ENCODE measurements at places on chromosomes 5 and 9.

- DNase-seq, result no peak
These were observed 71.4 kb upstream of the FBXW11 start for GRCh38 chr5:172077664-172078425.

- DNase-seq, result no peak
These were observed 609.7 kb upstream of the DAB2 start for GRCh38 chr5:40034441-40034840.

DNA sequence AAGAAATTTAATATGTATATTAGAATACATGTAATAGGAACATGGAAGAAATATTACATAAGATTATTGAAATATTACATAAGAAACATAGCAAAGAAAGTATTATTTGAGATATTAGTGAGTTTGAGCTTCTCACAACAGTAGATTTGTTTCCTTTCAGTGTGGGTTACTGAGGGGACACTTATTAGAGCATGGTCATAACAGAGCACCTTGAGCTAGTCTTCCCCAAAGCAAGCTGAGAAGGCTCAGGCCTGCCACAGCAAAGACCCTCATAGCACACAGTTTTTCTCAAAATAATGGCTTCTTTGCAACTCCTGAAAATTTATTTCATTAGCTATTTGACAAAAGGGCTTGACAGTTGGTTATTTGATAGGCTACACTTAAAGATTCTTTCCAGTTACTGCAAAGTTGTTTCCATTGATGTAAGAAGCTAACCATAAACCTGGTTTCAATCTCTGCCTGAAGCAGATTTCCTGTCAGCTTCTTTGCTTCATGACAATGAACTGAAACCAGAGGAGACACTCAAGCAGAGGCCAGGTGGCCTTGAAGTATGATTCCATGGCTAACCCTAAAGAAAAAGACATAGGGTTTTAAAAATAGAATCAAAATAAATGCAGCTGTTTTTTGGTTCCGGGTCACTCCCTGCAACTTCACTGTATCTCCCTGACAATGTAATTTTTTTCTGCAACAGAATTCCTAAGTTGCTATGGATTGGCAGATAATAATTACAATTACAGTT lies 68.6 kb downstream of the ERMP1 start:
- no peak for DNase-seq

- DNase-seq, result no peak
These were observed 133.9 kb downstream of the CAAP1 start for GRCh38 chr9:26758655-26759054.

GRCh38 chr5:142771666-142772065 lies 1.5 kb downstream of the ARHGAP26 start:
- DNase-seq, result no peak

DNA sequence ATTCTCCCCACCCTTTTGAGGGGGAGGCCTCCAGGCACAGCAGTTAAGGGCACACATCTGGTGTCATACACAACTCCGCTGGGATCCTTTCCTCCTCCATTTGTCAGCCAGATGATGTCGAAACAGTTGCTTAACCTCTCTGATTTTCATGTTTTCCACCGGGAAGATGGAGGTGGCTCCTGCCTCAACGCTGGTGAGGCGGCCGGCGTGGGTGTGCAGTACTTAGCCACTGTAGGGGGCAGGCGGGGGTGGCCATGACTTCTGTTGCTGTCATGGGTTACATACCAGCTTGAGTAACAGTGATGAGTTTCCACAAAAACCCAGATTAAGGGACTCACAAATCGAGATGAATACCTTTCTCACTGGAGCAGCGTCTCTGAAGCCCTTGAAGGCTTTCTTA lies 63.1 kb upstream of the EPB41L4B start:
- no peak for DNase-seq

DNA sequence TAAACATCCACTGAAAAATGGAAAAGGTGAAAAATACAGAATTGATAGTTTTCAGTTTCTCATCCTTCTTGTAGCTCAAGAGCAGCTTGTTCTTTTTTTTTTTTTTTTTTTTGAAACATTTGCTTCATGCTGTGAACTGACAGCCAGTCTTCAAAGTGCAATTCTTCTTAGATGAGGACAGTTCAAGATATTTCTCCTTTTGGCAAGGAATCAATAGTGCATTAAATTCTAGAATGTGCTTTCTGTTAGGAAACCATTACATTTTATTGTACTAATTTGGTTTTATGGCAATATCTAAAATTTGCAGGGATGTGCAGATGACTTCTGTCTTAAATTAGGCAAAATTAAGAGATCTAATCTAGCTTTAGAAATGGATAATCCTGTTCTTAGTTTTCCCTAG lies 969.3 kb upstream of the ACO1 start:
- no peak for DNase-seq

DNA sequence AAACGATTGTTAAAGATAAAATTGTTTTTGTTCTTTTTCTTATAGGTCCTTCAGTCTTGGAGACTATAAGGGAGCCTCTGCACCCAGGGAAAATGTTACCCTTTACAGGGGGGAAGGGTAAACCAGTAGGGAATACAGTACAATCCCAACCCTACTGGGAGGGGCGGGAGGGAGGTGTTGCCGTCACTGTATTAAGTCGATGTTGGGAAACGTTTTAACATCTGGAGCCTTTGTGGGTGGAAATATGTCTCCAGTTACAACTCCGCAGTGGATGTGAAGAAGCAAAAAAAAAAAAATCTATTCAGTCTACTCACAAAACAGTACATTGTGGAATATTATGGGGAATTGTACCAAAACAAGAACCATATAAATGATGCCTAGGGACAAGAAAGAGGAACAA lies 47.2 kb upstream of the FCHO2 start:
- peak; percentile 9 for DNase-seq

DNA sequence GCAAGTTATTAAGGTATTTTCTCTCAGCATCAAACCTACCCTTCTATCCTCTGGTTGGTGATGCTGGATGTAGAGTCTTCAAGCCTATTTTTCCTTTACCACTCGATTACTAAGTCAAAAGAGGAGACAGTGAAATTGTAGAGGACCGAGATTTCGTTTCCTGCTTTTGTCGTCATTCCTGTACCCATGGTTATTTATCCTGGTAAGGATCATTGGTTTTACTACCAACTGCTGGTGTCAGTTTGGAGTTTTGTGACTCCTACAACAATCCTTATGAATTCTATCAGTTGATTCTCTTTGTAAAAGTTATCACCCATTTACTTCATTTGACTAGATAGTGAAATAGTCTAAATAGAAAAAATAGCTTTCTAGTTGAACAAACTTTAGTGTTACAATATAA lies 2028.2 kb upstream of the ACO1 start:
- no peak for DNase-seq

DNA sequence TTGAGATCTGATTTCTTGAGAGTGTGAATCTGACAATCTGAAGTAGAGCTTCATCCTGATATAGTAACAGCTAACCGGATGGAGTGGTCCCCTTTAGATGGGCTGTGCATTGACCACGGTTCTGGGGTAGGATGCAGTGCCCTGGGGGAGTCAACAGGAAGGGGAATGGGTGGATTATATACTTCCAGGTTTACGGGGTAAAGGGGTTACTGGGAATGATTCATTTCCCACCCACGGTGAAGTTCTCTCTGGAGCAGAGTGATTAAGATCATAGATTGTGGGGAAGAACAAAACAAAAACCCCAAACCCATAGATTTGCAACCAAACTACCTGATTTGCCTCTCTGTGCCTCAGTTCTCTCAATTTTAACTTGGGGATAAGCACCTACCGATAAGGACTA lies 1.5 kb upstream of the B4GALT7 start:
- DNase-seq, result no peak

DNA sequence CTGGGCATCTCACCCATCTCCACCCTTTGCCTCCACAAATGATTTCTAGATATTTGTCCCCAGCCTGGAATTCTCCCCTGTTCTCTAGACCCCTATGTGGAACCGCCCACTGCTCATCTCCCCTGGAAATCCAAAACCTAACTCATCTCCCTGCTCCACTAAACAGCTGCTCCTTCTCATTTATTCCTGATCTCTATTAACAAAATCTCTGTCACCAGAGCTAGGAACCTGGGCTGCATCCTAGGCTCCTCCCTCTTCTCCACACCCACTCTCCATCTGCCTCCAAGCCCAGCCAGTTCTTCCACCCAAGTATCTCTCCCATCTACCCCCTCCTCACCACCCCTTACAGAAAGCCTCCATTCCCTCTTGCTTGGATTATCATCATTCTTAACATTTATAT lies 24.0 kb upstream of the SYNPO start:
- no peak for DNase-seq

DNA sequence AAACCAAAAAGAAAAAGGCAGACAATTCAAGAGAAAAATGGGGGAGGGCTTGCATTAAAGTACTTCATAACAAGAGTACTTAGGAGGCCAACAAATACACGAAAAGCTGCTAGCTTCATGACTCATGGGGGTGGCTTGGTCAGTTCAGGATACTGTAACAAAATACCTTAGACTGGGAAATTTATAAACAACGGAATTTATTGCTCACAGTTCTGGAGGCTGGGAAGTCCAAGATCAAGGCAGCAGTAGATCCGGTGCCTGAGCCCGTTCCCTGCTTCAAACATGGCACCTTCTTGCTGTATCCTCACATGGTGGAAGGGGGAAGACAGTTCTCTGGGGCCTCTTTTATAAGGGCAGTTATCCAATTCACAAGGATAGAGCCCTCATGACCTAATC lies 111.4 kb downstream of the C9orf50 start:
- no peak for DNase-seq

GRCh38 chr9:120183615-120184014 lies 396.4 kb downstream of the CDK5RAP2 start:
- no peak for DNase-seq

Measured in skin of body (tissue), 3 donors.